ENCODE measurements at places on chromosomes 6 and 20. TPM values are rescaled to one million over a fixed set of nuclear protein-coding genes. Genes with fewer than 3 reads are reported as not detected.
A peak's percentile ranks its signal among the peaks of the same experiment; 100 is the strongest.

GRCh38 chr6:39835821-39836295 is 43.7 kb downstream of the DAAM2 start:
- DNase-seq: no peak

- DNase-seq: no peak
Observed at GRCh38 chr6:17059850-17060249, 42.0 kb upstream of the STMND1 start.

- DNase-seq: no peak
Observed at GRCh38 chr6:235763-236360, 56.4 kb upstream of the DUSP22 start.

- DNase-seq: no peak
Observed at GRCh38 chr20:34951252-34951651, 4.4 kb downstream of the GSS start.

- no peak for DNase-seq
Observed at GRCh38 chr6:1123386-1124375, 188.2 kb upstream of the FOXQ1 start.

DNA sequence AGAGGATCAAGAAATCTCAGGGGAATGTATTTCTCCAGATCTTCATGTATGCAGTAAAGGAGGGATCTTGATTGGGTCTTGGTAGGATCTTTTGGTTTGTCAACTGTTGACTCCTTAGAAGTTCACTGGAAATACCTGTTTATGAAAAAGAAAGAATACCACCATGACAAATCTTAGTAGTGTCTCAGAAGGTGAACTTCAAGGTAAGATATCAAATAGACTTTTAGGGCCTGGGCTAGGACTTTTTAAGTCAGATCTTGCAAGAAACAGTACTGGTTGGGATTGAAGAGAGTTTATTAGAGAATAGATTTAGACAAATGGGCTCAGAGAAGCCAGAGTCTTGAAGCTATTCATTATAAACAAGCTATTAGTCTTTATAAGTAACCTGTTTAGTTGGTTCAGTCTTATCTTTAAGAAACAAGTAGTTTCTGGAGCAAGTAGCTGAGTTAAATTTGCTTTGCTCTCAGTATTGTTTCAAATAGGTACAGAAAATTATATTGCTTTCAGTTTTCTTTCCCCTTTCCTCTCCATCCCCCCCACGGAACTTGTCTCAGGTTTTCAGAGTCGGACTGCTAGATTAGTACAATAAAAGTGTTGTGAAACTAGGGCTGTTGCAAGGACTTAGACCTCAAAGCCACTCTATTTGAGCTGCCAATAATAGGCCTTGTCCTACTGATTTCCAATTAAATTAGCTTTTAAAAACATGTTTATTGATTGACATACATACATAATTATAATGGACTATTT is 529.1 kb upstream of the CITED2 start:
- DNase-seq: no peak

- DNase-seq: no peak
Observed at GRCh38 chr20:55446301-55446700, 559.0 kb downstream of the CBLN4 start.

- DNase-seq: no peak
Observed at GRCh38 chr6:64085126-64085525, 449.5 kb downstream of the PHF3 start.

GRCh38 chr20:19750101-19750606 is 7.9 kb upstream of the RIN2 start:
- DNase-seq: no peak

- peak; percentile 74 for DNase-seq
Observed at GRCh38 chr6:16332175-16332542, 93.8 kb downstream of the GMPR start.

GRCh38 chr6:79335133-79335674 is 100.7 kb upstream of the HMGN3 start:
- DNase-seq: no peak

DNA sequence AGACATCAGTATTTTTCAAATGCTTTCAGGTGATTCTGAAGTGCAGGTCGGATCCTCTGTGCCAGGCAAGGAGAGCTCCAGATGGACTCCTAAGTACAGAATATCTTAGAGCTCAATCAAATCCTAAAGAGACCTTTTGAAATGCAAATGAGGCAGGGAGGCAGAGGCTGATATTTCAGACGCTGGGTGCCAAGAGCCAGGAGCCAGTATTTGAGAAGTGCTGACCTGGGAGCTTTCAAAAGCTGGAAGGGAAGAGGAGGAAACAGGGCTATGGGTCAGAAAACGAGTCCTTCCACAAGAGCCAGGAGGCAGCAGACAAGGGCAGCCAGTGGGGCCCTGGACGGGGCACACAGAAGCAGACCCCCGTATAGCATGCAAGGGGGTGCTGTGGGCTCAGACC is 46.1 kb upstream of the DSN1 start:
- no peak for DNase-seq

Gene RUNX2
- 3.2 TPM for polyA plus RNA-seq

Gene GTSF1L
- not detected for polyA plus RNA-seq

Gene MEI4
- polyA plus RNA-seq: 0.49 TPM

Gene PHF20
- 40.1 TPM for polyA plus RNA-seq

Gene ACTR5
- 9.7 TPM for polyA plus RNA-seq

Gene TPX2
- 54.5 TPM for polyA plus RNA-seq
